SK-N-MC (cell line): ENCODE measurements at places on chromosomes 16 and 17.

DNA sequence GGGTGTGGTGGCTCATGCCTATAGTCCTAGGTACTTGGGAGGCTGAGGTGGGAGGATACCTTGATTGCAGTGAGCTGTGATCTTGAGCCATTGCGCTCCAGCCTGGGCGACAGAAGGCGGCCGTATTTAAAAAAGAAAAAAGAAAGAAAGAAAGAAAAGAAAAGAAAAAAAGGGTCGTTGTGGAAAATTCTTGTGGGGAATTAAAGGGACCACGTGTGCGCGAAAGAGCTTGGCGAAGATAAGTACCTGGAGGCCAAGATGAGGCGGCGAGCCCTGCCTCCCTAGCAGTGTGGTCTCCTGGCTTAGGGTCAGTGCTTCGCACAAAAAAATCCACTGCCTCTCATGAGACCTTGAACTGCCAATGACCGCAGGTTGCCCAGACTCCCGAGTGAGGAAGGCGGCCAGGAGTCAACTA lies 728 bp upstream of the NMT1 start:
- DNase-seq: no peak

DNA sequence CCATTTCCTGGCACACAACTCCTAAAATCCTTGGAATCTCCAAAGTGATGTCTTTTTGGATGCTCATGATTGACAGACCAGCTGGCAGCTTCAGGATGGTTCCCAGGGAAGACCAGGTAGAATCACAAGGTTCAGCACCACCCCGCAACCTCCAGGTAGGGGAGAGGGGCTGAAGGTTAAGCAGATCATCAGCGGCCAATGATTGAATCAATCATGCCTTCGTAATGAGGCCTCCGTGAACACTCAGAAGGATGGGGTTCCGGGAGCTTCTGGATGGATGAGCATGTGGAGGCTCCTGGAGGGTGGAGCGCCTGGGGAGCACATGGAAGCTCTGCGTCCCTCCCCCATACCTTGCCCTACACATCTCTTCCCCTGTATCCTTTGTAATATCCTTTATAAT lies 185.9 kb downstream of the SEC14L1 start:
- DNase-seq: no peak

DNA sequence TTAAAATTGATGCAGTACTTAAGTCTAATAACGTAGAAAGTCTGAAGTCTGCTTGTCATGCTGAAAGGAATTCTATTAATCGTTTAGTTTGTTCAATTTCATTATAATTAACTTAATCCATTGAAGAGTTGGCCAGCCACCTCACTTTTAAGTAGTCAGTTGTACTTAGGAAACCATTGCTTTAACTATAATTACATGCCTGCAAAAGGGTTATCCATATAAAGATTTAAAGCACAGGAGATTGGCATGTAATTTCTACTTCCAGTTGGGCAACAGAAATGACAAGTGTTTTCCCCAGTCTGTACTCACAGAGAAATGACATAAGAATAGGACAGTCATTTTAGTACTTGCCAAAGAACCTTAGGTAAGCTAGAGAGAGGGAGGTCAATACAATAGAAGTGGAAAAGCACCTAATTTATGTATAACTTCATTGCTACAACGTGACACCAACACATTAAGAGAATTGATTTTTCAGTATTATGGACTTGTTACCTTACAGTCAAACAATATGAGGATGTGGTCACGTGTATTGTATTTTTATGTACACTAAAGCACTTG lies 3.7 kb upstream of the USP32 start:
- DNase-seq: no peak

DNA sequence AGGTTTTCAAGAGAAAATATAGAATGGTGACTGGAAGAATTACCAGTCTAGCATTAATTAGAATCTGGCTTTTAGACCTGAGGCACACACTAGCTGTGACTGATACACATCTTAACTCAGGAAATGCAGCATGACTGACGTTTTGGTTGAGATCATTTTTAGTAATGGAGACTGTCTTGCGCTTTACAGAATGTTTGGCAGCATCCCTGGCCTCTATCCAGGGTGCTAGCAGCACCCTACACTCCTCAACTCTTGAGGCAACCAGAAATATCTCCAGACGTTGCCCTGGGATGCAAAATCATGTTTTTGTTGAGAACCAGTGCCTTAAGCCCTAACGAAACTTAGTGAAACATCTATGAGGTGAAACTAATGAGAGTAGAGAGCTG lies 109.0 kb downstream of the HS3ST3A1 start:
- no peak for DNase-seq

- DNase-seq: no peak
These were observed 266.3 kb downstream of the FOXL1 start for GRCh38 chr16:86844695-86845094.

DNA sequence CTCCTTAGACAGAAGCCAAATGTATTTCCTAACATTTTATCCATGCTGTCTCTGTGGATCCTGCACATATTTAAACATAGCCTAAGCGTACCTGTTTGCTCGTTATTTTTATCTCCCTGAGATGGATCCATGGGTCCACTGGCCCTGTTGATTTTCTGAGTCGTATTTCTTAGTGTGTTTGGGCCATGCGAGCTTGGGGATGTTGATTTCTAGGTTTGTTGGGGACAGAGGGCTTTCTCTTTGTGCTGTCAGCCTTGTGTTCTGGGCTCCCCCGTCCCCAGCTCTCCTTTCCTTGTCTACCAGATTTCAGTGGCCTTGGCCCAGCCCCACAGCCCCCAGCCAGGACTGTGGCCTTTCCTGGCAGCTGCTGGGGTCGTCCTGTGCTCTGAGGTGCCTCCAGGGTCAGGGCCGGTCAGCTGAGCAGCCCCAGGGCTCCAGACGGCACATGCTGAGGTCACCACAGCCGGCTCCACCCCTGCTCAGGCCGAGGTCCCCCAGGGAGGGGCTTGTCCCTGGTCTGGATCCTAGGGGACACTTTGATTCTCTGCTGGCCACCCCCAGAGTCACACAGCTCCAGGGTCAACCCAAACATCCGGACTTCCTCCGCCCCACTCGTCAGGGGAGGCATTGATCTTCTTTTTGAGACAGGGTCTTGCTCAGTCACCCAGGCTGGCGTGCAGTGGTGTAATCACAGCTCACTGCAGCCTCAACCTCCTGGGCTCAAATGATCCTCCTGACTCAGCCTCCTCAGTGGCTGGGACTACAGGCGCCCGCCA lies 4.4 kb downstream of the SSTR5 start:
- DNase-seq: no peak

DNA sequence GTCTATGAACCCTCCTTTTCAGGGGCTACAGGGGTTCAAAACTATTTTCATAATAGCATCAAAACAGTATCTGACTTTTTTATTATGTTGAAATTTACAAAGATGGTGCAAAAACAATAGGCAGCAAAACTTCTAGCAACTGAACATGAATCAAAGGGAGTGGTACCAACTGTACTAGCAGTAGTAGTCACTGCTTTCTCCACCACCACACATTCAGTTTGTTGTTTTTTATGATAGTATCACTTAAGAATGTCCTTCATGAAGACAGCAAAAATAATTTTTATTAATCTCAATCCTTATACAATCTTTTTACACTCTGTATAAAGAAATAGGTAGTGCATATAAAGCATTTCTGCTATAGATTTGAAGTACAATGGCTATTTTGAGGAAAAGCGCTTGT lies 47.6 kb downstream of the MED13 start:
- DNase-seq: no peak

- DNase-seq: no peak
These were observed 4.4 kb upstream of the BAHCC1 start for GRCh38 chr17:81390873-81391255.

DNA sequence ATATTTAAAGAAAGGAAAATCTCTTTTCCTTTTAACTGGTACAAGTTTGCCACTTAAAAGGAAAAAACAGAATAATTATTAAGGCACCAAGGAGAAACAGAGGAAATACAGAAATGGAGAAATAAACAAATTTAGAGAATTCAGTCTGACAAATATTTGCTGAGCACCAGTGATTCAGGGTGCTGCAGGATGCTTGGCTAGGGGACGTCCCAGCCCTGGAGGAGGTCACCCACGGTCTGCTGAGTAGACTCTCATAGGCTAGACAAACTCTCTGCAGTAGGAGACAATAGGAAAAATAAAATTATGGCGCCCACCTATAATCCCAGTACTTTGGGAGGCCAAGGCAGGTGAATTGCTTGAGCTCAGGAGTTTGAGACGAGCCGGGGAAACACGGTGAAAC lies 15.9 kb downstream of the C1QTNF1 start:
- no peak for DNase-seq

DNA sequence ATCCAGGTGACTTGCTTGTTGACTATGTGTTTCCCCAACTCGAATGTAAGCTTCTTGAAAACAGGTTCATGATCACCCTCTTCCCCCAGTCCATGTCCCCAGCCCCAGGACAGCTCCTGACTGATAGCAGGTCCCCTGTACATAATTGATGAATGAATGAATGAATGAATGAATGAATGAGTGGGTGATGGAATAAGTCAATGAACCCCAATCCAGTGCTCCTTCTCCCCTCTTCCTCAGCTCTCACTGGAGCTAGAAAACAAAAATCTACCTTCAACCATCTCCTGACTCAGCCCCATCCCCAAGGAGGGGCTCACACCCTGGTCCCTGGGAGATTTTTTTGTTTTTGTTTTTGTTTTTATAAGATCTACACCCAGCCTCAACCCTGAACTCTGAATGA lies 16.2 kb upstream of the TVP23A start:
- no peak for DNase-seq

- DNase-seq: no peak
These were observed 108.3 kb upstream of the ZNF750 start for GRCh38 chr17:82948081-82948511.

DNA sequence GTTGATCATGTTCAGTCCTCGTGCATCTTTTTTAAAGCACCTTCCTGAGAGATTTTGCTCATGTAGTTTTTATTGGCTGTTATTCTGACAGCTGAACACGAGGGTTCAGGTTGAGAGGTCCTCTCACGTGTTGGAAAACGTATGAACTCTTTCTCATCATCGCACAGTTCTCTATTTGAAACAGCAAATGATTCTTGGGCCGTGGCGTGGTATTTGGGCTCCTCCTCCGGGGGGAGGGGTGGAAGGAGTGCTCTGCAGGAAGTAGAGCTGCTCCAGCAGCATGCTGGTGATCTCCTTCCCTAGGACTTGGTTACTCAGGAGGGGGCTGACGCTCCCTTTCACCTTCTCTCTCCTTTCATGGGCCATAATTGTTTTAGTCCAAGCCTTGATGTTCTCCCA lies 70.4 kb downstream of the KSR1 start:
- DNase-seq: no peak

DNA sequence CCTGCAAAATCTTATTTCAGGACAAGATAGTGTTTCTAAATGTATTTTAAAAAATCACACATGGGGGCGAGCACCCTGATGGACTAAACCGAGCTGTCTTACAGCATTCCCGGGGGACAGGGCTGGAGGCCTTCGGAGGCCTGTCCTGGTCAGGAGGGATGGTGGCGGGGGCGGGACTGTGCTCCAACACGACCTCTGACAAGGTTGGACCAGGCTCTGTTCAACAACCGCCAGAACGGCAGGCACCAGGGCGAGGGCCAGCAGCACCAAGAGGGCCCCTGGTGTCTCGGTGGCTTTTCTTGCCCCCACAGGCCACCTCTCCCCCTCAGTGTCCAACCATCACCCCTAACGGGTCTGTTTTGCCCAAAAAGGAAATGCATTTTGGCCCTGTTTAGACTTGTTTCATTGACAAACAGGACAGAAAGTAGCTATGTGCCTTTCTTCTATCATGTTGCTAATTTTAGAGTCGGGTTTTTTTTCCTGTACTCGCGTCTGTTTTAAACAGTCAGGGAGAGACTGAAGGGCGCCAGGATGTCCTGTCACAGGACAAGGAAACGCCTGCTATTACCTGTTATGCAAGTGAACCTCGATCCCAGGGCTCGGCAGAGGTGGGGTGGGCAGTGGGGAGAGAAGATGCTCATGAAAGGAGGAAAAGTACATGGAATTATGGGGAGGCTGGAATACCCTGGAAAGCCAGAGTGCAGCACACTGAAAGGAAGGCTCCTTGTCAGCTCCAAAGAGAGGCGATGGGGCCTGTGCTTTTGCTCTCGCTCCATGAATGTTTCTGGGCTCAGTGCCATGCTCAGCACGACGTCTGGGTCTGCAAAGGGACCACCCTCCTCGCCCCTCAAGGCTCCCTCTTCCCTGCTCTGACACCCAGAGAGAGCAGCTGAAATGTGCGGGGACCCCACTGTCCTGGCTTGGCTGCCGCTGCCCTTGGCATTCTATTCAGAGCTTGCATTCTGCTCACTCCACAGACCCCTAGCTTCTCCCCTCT lies 11.9 kb downstream of the TMEM204 start:
- DNase-seq: no peak

- no peak for DNase-seq
These were observed 44.8 kb upstream of the NLRP1 start for GRCh38 chr17:5629128-5629527.

GRCh38 chr17:8420041-8420934 lies 15.4 kb upstream of the NDEL1 start:
- DNase-seq: no peak

- no peak for DNase-seq
These were observed 53.1 kb downstream of the MRM3 start for GRCh38 chr17:835263-835662.

GRCh38 chr16:1538804-1539520 lies 5.5 kb downstream of the TMEM204 start:
- no peak for DNase-seq

- DNase-seq: no peak
These were observed 7.5 kb downstream of the EPOP start for GRCh38 chr17:38667099-38667786.

DNA sequence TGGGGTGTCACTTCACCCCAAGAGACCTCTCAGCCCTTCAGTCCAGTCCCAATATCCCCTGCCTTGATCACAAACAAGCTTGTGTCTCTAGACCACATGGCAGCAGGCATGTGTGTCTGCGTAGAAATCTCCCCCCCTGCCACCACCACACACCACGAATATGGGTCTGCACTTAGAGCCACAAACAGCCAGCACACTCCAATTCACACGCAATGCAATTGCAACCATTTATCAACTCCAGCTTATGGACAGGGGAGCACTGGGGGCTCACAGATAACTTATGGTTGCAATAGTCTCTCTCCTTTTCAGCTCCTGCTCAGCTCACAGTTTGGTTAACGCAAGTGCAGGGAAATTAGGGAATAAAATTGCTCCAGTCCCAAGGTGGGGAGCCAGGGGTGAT lies 2.6 kb downstream of the HOXB9 start:
- DNase-seq: no peak

DNA sequence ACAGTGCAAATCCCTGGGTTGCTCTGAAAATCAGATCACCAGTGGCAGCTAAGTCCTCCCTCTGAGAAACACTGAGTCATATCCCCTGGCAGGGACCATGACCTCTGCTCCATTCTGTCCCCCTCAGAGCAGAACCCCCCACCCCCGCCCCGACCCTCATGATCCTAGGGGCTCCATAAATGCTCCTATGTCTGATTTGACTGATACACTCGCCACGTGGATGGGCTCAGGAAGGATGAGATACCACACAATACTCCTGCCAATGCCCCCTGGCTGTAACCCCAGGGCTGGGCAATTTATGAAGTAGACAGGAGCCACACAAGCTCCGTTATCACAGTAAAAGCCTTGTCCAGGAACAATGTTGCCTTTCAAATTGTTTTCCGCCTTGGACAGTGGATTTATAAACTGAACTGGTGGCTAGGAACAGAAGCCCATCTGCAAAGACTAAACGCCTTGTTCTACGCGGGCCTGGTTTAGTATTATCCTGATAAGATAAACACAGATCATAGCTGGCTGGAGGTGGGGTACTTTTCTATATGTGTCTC lies 394.8 kb downstream of the SLC39A11 start:
- no peak for DNase-seq

- no peak for DNase-seq
These were observed 49.7 kb downstream of the MYO1D start for GRCh38 chr17:32827227-32827626.
